Hematopoietic multipotent progenitor cell treated with erythropoietin and hydrocortisone succinate and interleukin-3 and kit ligand, for 15 days (in vitro differentiated cells): ENCODE measurements at places on chromosomes 3 and 15.

GRCh38 chr3:126014252-126014651 lies 45.3 kb downstream of the ROPN1B start:
- DNase-seq = no peak

DNA sequence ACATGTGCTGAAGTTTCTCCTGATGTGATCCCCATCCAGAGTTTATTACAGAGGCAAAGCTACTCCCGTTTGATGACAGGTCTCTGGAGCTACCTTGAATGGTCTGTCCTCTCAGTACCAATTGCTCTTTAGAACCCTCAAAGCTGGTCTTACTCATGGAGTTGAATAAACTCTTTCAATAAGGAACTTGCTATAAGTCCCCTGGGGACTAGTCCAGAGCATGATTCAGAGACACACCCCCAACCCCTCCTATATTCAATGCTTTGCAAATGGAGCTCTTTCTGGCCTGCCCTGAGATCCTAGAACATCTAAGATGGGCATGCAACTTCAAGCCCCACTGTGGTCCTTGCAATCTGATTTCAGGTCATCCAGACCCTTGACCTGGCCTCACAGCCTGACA lies 23.9 kb upstream of the TPM1 start:
- no peak for DNase-seq

- DNase-seq = no peak
Observed at GRCh38 chr15:77004189-77004588, 9.3 kb downstream of the PSTPIP1 start.

- no peak for DNase-seq
Observed at GRCh38 chr15:57297163-57297593, 79.1 kb upstream of the CGNL1 start.

GRCh38 chr3:192745150-192745549 lies 17.8 kb upstream of the FGF12 start:
- DNase-seq = no peak

- DNase-seq = no peak
Observed at GRCh38 chr15:68729789-68730411, 90.8 kb downstream of the ANP32A start.

DNA sequence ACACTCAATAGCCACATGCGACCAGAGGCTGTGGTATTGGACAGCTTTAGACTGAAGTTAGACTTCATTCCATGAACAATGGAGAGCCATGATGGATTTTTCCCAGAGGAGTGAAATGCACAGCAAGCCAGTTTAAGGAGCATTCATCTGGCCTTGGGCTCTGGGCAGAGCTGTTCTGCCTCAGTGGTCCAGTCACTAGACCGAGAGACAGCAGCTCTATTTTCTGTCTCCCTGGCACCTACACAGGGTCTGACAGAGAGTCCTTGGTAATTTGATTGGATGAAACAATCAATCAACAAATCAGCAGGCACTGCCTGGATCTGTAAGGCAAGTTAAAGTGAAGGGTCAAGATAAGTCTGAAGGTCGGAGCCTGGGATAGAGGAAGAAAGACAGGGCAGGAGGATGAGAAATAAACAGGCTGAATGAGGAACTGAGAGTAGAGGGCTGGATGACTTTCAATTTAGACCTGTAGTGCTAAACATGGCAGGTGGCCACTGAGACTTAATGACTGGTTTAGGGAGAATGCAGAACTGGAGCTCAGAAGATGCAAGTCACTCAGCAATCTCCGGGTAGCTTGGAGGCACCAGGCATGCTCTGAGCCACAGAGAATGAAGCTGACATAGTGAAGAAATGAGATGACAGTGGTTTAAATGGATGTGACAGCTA lies 98.5 kb upstream of the SLC25A36 start:
- DNase-seq = no peak
